Activated CD4-positive, alpha-beta T cell treated with anti-CD3 and anti-CD28 coated beads, Interleukin-2, amount 50 U/mL, for 24 hours (primary cell): ENCODE measurements at places on chromosomes 7 and 10.

GRCh38 chr7:42494199-42494710 is 257.2 kb upstream of the GLI3 start:
- DNase-seq: no peak

DNA sequence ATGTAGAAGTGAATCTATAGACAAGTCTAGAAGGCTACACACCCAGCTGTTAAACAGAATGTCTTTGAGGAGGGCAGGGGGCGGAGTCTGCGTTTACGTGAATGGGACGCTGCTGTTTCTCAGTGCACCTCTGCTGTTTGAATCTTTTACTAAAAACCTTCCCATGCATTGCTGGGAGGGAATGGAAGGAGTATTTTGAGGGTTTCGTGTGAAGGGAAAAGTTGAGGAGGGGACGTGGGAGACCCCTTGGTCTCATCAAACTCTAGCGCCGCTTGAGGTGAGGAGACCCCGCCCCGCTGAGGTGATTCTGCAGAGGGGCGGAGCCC is 492 bp upstream of the VCL start:
- no peak for DNase-seq

DNA sequence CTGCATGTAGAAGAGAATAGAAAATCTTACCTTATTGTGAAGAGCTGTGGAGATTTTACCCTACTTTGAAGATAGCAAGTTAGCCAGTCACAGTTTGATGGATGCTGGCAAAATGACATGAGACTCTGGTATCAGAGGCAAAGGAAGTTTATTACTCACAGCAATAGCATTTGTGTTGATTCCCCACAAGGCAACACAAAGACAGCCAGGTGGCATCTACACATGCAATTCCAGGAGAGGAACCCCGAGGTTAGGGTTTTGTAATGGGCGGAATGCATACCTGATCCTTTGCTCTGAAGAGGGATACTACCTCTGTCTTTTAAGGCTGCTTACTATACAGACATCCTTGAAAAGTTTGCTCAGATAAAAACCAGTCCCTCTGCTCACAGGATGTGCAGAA is 59.5 kb downstream of the AHR start:
- no peak for DNase-seq

DNA sequence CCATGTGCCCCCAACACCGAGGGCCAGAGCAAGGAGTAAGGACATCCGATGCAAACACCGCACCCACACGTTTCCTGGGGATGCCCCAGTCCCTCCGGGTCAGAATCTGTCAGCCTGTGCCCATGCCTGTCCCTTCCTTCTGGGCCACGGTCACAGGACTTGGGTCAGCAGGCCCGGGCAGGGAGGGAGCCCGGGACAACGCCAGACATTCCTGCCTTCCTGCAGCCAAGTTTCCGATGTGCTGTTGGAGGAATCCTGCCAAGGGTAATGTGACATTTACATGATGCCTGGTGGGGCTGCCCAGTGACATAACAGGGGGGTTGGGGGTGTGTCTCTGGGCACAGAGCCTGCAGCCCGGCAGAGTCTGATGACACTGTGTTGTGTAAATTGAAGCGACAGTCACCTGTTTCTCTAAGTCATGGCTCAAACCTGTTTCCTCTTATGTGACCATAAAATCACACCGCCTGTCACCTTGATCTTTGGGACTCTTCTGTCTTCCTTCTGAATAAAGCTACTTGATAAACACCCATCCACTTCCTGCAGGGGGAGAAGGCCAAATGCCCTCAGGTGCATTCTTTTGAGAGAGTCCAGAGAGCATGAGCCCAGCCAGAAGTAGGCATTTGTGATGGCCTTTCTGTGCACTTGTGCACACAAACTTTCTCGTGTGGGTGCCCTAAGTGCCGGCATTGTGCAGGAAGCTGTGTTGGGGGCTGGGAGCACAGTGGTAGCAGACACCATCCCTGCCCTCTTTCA is 175.3 kb upstream of the RHEB start:
- DNase-seq: no peak

GRCh38 chr10:91598211-91598977 is 34.5 kb downstream of the PPP1R3C start:
- DNase-seq: no peak

DNA sequence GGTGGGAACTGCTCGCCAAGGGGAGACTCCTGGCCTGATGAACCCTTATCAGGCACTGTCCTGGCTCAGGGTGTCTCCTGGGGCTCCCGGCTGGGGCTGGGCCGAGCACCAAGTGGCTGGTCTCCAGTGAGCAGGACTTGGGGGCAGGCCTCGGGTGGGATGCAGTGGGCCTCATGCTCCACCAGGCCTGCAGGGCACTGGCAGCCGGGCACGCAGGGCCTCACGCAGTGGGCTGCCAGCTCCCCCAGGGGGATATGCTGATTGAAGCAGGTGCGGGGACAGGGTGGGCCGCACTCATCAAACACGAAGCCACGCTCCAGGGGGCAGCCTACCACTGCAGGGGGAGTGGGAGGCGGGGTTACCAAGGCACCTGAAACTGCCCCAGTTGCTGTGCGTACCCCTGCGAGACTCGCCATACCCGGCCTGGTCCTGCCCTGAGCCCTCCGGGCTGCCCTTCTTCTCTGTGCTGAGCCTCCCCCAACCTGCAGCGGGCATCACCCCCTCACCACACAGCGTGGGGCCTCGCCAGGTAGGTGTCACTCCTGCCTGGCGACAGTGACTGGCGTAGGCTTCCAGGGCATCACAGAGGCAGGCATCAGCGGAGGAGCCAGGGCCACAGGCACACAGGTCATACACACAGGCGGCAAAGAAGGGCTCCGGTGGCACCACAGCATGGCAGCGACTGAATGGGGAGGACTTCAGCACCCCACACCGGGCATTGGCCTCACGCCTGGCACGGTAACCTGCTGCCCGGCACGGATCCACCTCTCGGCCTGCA is 14.5 kb downstream of the ATP6V1F start:
- no peak for DNase-seq
